ENCODE measurements at places on chromosomes 12 and 14. TPM values are rescaled to one million over a fixed set of nuclear protein-coding genes. Genes with fewer than 3 reads are reported as not detected.

Gene ADGRD1
- total RNA-seq = 0.70 TPM

- no peak for DNase-seq
Observed at GRCh38 chr14:72653026-72653425, 240.9 kb downstream of the DPF3 start.

DNA sequence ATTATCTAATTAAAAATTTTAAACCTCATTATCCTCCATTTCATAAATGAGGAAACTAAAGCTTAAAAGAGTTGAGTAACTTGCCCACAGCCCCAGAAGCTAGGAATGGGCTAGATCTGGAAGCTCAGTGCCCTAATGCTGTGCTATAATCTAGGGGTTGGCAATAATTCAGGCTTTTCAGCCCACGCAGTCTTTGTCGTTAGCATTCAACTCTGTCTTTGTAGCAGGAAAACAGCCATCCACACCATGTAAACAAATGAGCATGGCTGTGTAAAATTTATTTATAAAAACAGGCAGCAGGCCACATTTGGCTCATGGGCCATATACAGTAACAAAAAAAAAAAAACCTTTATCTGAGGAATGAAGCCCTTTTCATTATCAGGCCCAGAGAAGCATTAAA lies 92.4 kb upstream of the OVCH1 start:
- DNase-seq = no peak

Gene MGAT4C
- total RNA-seq = not detected

DNA sequence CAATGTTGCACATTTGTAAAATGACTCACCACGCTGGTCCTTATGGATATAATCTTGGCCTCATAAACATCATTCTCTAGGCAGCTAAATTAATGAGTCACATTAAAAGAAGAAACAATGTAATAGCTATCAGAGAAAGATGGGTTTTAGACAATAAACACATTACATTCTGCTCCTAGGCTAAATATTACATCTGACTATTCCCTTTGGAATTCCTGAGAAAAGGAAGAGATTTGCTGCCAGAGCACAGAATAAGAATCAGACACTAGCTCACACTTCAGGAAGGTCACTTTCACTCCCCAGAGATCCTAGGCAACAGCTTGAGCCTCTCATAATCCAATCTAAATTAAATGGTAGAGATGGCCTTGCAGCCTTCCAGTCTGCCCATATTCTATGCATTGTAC lies 218.2 kb downstream of the PTPRO start:
- DNase-seq = no peak

DNA sequence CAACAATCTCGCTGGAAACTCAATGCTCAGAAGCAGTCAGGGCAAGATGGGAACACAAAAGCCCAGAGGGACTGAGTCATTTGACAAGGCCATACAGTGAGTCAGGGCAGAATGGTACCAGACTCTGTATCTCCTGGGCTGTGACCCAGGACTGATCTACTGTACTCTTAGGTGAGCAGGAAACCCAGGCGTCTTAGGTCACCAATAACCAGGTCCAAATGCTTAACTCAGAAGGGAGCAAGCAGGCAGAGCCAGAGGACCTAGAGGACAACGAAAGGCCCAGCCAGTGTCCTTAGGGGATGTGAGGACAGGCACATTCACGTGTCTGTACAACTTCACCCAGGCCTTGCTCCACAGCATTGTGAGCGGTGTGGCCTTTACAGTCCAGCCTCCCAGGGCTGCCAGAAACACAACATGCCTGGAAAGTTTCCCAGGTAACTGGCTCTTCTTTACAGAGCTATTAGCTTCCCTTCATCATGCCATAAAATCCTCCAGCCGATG lies 69.9 kb downstream of the ARL6IP4 start:
- DNase-seq = no peak

DNA sequence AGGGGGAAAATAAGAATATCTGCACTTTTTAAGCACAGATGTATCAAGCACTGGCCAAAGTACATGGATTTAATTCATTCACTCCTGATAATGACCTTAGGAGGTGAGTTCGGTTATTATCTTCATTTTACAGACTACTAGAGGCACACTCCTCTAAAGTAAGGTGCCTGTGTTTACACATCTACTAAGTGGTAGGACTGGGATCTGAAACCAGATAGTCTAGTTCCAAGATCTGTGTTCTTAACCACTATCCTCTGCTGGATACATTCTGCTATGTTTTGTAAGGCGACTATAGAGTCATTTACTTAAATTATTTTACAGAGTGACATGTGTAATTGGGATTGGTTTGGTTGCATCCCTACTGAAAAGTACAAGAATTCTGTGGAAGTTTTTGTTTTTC lies 175.3 kb downstream of the ESR2 start:
- no peak for DNase-seq

GRCh38 chr12:74586251-74586650 lies 48.6 kb downstream of the ATXN7L3B start:
- DNase-seq = no peak

GRCh38 chr14:68692216-68692615 lies 100.7 kb downstream of the ZFP36L1 start:
- no peak for DNase-seq

Gene SYCP3
- not detected for total RNA-seq

Gene PPP1R1A
- total RNA-seq = not detected

DNA sequence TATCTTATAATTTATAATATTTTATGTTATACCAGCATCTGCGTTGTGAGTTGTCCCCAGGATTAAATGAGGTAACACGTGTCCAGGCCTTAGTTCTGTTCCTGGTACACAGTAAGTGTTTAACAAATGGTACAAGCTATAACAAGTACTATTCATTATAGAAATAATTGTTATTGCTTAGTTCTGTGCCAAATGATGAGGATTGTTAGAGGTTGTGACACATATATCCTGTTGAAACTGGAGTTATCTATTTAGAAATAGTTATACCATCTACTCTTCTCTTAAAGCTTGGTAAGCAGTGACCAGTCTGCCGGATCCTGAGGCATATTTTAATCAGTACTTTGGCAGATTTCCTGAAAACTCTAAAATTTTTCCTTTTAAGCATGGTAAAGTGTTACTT lies 1066.5 kb downstream of the TMTC2 start:
- no peak for DNase-seq

DNA sequence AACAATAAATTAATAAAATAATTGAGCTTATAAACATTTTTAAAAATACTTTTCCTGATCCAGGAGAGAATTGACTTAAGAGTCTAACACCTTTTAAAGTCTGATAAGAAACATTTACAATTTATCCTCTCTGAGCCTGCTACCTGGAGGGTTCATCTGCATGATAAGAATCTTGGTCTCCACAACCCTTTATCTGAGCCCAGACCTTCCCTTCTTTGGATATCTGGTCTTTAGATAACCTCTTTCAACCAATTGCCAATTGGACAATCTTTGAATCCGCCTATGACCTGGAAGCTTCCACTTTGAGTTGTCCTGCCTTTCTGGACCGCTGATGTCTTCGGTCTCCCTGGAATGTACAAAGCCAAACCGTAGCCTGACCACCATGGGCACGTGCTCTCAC lies 1393.3 kb upstream of the TMEM132C start:
- DNase-seq = no peak

Gene PMCH
- total RNA-seq = not detected

DNA sequence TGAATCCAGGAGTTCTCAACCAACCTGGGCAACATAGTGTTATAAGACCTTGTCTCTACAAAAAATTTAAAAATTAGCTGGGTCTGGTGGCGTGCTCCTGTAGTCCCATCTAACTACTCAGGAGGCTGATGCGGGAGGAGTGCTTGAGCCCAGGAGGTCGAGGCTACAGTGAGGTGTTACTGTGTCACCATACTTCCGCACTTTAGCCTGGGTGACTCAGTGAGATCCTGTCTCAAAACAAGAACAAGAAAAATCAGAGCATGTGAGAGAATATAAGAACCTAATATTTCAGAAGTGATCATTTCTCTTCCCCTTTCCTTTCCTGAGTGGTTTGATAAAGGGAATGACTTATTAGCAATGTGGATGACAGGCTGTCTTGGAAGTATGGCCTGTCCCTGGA lies 9.5 kb downstream of the TRAF3 start:
- DNase-seq = peak; percentile 32

DNA sequence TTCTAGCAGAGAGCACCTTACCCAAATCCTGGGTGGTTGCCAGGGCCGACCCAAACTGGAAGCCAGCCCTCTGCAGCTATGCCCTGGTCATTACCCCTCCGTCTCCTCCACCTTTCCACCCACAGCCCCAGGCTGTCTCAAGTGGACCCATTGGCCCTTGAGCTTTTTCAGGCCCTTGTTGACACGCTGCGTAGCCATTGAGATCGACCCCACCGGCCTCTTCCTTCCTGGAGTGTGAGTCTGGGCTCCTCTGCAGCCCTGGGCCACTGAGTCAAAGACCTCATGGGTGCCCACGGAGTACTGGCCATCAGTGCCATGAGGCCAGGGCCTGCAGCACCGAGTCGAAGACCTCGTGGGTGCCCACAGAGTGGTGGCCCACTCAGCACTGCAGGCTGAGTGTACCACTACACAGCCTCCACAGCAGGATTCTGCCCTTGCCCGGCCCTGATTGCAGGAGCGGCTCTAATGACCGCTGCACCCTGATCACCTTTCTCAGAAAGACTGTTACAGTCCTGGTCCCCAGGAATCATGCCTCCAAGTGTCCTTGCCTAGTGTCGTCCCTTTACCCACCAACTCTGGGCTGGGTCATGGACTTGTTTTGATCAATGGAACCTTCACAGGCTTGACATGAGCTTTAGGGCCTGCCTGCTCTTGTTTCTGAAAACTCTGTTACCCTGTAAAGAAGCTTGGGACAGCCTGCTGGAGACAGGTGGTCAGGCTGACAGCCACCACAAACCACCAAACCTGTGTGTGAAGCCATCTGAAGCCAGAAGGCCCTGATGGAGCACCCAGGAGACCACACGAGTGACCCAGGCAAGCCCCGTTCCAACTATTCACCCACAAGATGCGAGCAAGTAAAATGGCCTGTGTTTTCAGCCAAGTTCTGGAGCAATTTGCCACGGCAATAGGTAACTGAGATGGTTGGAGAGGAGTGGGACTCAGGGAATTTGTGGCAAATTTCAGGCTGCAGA lies 39.6 kb upstream of the TRAF3 start:
- DNase-seq = no peak

- DNase-seq = no peak
Observed at GRCh38 chr14:89504602-89505313, 87.7 kb upstream of the FOXN3 start.

DNA sequence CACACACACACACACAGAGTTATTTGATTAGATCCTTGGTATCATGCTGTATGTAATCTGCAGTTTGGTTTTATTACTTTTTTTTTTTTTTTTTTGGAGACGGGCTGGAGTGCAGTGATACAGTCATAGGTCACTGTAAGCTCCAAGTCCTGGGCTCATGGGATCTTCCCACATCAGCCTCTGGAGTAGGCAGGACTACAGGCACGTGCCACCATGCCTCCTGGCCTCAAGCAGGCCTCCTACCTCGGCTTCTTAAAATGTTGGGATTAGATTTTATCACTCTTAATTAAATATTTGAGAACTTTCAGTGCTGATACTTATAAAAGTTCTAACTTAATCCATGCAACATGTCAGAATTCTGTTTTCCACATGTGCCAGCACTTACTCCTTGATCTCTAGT lies 31.3 kb upstream of the PSEN1 start:
- DNase-seq = no peak

Gene TSHR
- total RNA-seq = not detected

DNA sequence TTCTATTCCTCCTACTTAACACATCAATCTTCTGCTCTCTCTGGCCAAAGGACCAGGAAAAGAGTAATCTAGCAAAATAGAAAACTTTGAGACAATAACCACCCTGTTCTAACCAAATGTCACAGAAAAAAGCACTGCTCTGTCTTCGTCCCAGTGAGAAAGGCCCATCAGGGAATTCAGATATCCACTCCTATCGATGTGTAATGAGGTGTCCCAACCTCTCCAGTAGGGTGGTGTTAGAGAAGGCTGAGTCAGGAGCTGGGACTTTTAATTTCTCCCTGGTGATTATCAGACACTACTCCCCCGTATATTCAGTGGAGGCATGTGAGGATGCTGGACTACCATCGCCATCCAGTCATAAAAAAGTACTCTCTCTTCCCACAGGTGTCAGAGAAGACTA lies 130.3 kb downstream of the TMTC3 start:
- DNase-seq = no peak

DNA sequence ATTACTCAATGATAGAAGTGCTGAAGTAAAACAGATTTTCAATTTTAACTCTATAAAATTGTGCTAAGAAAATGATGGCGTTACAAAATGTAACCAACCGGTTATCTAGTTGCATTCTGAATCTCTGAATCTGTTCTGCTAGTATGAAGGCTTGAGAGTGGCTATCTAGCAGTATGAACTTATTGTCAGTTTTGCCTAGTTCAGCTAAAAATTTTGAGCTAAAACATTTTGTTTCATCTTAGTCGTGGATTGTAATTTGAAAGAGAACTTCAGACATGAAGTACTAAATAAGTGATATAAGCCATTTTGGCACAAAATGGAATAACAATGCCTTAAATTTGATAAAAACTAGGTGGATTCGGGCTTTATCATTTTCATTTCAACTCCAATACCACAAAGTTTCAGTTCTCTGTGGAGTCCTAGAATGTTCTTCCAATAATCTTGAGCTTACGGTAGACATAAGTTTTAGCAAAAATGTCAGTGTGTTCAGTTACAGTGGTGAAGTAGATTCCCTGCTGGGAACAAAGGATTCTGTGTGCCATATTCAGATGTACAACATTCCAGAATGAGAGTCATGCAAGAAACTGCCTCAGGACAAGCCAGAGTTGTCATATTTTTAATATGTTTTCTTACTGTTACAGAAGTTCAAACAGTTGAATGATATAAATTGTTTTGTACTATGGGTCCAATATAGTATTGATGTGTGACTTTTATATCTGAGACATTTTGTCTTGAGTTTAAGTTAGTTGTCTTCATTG lies 28.1 kb downstream of the ATP6V1D start:
- no peak for DNase-seq

DNA sequence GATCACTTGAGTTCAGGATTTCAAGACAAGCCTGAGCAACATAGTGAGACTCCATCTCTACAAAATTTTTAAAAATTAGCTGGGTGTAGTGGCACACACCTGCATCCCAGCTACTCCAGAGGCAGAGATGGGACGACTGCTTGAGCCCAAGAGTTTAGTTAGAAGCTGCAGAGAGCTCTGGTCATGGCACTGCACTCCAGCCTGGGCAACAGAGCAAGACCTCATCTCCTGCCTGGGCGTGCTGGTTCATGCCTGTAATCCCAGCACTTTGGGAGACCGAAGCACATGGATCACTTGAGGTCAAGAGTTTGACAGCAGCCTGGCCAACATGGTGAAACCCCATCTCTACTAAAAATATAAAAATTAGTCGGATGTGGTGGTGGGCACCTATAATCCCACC lies 20.2 kb downstream of the CLIP1 start:
- DNase-seq = no peak

- no peak for DNase-seq
Observed at GRCh38 chr14:90693413-90693812, 122.8 kb downstream of the TTC7B start.

- no peak for DNase-seq
Observed at GRCh38 chr12:79961411-79961810, 26.5 kb upstream of the PPP1R12A start.
